Left ventricle myocardium superior (tissue), 1 donor: ENCODE measurements at places on chromosomes 3 and 15. TPM values are rescaled to one million over a fixed set of nuclear protein-coding genes. Genes with fewer than 3 reads are reported as not detected.

- no peak for DNase-seq
Observed at GRCh38 chr3:55537563-55537962, 50.5 kb upstream of the WNT5A start.

DNA sequence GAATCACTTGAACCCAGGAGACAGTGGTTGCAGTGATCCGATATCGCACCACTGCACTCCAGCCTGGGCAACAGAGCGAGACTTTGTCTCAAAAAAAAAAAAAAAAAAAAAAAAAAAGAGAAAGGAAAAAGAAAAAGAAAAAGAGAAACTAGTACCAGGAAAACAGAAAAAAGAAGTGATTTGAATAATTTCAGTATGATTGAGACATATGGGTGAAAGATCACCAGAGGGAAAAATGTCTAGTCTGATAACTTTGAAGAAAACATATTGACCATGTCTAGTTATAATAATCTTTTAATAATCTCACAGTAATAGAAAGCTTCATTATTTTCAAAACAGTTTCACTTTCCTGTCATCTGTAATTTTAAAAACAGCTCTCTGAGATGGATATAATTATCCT, 16.4 kb downstream of the TGFBR2 start:
- no peak for DNase-seq

- DNase-seq, result no peak
Observed at GRCh38 chr3:176615826-176616225, 581.5 kb downstream of the TBL1XR1 start.

DNA sequence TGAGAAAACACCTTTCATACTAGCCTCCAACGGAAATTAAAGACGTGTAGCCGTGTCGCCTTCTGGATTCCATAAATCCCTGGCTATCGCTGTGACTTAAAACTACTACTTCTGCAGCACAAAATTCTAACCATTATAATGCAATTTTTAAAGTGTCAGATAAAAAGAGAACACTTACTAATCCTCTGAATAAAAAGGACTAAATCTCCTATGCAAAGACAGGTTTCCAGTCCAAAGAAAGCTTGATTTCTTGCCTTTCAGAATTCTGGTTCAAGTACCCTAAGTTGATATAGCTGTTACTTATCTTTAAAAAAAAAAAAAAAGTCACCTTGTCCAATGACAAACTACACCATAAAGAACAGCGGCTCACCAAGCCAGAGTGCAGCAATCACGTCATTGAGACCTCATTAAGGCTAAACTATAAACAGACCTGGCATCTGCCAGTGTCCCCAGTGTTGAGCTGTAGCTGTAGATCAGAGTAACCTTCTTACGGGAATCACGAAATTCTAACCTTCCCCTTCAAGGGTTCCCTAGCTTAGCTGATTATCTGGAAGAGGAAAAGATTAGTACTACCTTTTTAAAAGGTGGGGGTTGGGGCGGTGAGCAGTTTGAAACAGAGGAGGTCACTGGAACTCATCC, 2.2 kb downstream of the ABCC5 start:
- DNase-seq, result peak; percentile 47

Gene DLL4
- 11.6 TPM for total RNA-seq

DNA sequence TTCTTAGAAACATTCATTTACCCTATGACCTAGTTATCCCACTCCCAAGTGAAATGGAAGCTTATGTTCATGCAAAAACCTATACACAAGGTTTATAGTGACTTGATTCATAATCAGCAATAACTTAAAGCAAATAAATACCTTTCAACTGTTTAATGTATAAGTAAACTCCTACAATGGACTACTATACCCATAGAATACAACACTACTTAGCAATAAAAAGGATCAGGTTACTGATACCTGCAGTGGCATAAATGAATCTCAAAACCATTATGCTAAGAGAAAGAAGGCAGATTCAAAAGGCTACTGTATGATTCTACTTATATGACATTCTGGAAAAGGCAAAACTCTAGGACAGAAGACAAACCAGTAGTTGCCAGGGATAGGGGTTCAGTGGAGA, 8.3 kb upstream of the POLR2M start:
- no peak for DNase-seq

- DNase-seq, result no peak
Observed at GRCh38 chr3:65806600-65806999, 232.1 kb downstream of the MAGI1 start.
